ENCODE measurements at places on chromosomes 6 and 20.

DNA sequence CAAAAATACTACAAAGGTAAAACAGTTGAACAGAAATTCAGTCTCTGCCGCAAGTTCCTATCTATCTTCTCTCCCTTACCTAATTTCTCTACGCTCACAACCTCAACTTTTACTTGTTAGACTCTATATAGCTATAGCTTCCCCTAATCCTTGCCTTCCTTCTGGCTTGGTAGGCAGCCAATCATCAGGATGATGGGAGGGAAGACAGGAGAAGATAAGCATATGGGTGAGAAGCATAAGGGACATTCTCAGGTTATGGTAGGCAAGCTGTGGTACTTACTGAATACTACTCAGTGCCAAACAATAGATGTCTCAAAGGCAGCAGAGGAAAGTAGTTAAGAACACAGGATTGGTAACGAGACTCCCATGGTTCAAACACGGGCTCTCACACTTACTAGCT is 7.8 kb downstream of the CCNC start:
- no peak for DNase-seq

GRCh38 chr6:85421972-85422371 is 27.9 kb upstream of the NT5E start:
- peak; percentile 63 for DNase-seq

- no peak for DNase-seq
Observed at GRCh38 chr6:64691064-64691463, 1016.0 kb downstream of the EYS start.

DNA sequence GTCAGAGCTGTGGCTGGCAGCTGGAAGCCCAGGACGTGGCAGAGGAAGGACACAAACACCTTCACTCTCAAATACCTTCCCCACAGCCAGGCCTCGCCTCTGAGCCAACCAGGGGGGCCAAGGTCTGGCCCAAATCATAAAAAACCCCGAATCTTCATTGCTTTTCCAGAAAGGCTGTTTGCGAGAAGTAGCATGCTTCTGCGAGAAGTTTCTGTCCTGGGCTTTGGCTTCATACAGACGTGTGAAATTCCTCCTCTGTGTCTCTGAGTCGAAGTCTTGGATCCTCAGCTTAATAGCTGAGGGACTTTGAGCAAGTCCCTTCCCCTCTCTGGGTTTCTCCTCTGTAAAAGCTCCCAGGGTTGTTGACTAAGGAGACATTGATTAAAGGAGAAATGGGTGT is 63.0 kb downstream of the CHMP4B start:
- DNase-seq, result no peak

GRCh38 chr6:130513770-130514169 is 148.0 kb downstream of the TMEM200A start:
- DNase-seq, result peak; percentile 90

DNA sequence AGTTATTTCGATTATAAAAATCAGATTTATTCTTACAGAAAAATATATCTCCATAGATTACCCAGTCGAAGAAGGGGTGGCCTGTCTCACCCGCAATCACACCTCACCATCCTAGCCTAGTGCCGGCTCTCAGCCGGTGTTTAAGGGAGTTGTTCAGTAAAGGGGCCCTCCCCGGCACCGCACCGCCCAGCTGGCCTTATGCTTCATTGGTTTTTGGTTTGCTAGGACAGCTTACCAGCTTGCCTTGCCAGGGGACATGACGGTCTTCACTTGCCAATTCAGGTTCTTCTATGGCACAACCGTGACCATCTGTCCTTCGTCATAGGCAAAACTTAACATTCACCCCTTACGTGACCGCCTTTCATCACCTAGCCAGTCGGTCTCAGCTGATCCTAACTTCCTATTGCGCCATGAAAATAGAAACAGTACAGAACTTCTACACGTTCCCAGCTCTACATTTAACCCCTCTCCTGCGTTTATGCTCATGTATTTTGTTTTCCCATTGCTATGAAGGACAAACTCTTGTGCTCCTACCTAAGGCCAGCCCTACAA is 44.7 kb upstream of the SLC22A16 start:
- no peak for DNase-seq

DNA sequence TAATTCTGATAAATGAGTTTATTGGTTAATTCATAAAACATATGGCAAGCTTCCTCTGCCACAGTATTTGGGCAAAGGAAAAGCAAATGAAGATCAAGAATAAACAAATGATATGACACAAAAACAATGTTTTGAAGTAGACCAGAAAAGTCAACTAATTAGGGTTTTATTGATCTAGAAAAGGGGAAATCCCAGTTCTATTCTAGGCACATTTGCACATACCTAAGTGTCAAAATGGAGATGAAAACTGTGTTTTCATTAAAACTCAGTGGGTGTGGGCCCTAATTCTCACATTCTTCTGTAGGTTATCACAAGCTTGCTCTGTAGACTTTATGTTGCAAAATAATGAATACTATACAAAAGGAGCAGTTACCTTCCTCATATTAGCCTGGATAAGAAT is 69.0 kb upstream of the TENT5A start:
- no peak for DNase-seq

DNA sequence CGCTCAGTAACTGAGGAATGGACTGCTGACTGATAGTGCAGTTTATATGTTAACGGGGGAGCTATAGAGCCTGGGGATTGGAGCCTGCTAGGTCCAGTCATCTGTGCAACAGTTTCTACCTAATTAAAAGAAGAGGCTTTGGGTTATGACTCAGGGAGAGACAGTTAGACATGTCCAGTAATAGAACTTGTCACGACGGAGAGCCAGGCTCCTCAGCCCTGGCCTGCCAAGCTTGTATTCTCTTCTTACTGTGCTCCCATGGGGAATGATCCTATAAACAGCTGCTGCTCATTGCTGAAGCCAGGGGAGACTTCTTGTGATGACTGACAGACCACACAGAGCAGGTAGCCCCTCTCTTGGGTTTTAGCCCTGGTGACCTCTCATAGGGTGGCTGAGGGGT is 69.3 kb downstream of the SYNJ2 start:
- DNase-seq, result peak; percentile 74

DNA sequence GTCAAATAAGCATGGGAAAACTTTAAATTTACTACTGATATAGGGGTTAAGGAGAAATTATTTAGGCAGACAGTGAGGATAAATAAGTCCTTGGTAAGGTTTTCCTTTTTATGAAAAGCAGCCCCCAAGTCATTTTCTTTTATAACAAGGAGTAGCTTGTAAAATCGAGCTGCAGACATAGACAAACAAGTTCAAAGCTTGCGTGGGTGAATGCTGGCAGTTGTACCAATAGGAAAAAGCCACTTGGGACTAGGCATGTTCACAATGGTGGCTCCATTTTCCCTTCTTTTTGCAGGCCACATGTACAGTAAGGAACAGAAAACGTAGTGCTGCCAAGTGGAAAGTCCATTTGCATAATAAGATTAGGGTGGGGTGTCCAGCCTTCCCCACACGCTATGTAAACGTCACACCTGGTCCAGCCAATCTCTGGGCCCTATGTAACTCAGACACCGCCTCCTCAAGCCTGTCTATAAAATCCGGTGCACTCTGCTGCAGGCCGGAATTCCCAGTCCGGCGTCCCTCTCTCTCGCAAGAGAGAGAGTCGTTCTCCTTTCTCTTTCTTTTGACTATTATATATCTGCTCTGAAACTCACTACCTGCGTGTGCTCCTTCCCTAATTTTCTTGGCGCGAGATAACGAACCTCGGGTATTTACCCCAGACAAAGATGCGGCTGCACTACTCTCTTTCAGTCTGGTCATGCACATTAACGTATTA is 217.1 kb upstream of the MAN1A1 start:
- DNase-seq, result no peak

- no peak for DNase-seq
Observed at GRCh38 chr6:149184523-149184922, 133.0 kb upstream of the TAB2 start.

DNA sequence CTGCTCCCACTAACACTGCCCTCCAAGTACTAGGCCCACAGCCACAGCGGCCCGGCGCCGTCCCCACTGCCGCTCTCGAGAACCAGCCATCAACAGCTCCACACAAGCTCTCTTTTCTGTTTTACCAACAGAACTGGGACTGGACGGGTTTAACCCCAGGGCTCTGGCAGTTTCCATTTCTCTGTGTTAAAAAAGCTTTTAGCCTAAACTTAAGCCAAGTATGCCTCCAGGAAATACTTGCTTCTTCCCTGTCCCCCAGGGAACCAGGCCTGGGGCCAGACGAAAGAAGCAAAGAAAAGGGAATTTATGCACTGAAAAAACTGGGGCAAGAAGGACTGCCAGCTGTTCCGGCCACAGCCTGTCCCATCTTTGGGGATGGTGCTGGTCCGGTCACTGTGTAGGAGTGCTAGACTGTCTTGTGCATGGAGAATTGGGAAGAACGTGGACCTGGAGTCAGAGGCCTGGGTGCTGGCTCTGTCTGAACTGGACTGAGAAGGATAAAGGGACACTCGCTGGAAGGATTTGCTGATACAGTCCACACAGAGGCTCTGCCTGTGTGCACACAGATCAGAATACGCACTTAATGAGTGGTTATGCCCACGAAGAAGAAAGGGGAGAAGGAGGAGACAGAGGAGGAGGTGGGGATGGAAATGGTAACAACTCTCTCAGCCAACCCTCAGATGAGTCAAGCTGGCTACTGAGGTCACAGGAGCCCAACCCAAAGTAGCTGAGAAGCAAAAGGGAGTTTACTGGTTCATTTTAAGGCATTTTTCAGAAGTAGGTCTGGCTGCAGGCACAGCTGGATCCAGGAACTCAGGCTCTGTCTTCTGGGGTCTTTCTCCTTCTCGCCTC is 254.4 kb upstream of the PMEPA1 start:
- DNase-seq, result no peak

GRCh38 chr20:10672624-10673127 is 1.1 kb downstream of the JAG1 start:
- DNase-seq, result peak; percentile 51

DNA sequence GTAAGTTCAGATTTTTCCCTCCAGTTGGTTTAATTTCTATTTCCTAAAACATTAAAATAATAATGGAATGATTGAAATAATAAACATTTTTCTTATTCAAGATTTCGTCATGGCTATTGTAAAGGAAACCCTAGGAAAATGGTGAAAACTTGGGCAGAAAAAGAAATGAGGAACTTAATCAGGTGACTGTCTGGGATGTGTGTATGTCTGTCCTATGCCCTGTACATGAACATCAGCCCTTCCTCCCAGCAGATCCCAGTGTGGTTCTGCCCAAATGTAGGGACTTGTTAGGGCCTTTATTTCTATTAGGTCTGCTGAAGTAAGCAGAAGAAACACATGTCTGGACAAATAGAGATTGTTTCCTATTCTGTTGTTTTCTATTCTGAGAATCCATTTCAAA is 13.1 kb downstream of the RIOK1 start:
- no peak for DNase-seq

- no peak for DNase-seq
Observed at GRCh38 chr6:41958022-41958856, 16.6 kb upstream of the CCND3 start.

DNA sequence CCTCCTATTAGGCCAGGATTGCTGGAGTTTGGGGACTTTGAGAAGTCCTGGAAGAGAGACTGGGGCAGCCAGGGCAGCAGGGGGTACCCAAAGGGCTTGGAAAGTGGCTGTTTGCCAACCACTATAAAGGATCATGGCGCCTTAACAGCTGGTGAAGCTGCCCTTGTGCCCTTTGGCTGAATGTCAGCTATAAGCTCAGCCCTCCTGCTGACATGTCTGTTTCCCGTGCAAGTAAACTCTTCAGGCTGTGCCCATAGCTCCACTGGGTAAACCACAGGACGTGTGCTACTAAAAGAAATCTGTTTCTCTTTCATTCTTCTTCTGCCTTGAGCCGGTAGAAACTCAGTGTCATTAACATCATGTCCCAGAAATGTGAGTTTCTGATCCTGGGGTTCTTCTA is 97.3 kb downstream of the CAP2 start:
- no peak for DNase-seq

- no peak for DNase-seq
Observed at GRCh38 chr6:84731401-84731800, 33.0 kb downstream of the TBX18 start.

DNA sequence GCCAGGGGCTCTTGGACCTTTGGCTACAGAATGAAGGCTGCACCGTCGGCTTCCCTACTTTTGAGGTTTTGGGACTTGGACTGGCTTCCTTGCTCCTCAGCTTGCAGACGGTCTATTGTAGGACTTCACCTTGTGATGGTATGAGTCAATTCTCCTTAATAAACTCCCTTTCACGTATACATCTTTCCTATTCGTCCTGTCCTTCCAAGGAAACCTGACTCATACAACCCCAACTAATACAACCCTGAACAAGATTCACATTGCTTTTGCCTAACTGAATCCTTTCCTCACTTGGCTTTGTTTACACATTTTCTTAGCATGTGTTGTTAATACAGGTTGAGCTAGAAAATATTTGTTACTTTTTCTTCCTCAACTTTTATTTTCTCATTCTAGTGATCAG is 21.9 kb downstream of the TBXT start:
- no peak for DNase-seq

- no peak for DNase-seq
Observed at GRCh38 chr6:22295145-22295544, 1.7 kb downstream of the PRL start.

All from fibroblast of skin of abdomen (primary cell).